ENCODE measurements at places on chromosomes 5 and 9.

DNA sequence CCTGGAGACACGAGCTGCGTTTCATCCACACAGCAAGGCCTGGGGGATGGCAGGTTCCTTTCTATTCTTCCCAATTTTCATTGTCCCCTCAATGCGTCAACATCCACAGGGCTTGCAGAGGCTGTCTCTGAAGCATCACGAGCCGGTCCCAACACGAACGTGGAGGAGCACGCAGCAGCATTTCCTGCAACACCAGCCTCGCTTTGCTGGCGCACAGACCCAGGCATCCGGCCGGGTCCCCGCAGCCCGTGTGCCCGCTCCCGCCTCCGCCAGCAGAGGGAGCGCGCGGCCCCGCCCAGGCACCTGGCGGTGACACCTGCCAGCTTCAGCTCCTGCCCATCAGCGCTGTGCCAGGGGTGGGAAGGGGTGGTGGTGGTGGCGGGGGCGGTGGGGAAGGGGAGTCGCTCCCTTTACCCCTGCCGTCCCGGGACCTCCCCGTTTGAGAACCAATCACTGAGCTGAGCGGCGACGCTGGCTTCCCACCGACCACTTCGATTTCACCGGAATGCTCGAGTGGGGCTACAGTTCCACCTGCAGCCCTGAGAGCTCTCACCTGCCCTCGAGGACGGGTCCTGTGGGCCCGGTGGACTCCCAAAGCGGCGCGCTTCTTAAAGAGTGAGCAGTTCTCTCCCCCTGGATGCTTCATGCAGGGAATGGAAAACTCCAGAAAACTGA, 464.5 kb downstream of the ICE1 start:
- DNase-seq, result no peak

DNA sequence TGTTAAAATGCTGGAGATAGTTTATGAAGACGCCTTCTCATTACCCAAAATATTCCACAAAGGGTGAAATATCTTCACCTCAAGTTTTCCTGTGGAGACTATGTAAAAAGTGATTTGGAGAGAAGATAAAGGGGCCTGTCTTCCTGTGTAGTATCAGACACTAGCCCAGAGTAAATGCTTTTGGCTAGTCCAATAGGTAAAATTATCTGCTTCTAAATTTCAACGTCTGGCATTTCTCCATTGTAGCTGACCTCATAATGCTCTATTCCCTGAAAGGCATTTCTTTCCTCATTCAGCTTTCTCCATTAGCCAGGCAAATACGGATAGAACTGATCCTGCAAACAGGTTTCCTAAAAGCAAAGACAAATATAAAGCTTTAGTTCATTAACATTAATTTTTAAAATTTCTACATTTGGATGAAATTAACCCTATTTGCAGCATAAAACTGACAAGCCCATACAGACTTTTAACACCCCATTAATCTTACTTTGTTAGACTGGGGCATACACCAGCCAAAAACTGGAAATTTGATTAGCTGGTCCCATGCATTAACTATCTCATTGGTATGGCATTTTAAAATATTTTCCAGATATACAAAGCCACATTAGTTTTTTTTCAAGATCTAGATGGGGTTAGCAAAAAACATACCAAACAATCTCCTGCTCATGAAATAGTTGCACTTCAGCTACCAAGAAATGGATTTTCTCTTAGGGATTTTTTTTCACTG, 548.8 kb downstream of the EFNA5 start:
- DNase-seq, result no peak

DNA sequence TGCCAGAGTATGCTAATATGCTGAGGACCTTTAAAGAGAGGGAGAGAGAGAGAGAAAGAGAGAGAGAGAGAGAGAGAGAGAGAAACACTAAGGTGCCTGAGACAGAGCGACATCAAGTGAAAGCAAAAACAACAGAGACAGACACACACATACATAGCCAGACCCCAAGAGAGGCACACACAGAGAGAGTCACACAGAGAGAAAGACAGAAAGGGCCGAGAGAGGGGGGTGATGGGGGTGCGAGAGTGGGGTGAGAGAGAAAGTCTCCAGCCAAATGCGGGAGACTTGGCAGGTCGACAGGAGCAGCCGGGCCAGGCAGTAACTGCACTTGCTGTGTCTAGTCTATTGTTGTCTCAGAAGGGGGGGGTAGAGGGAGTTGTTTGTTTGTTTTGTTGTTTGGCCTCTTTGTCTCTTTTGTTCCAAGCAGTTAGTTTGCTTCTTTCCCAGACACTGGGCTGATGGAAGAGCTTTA, 30.1 kb upstream of the NFIB start:
- DNase-seq, result no peak

DNA sequence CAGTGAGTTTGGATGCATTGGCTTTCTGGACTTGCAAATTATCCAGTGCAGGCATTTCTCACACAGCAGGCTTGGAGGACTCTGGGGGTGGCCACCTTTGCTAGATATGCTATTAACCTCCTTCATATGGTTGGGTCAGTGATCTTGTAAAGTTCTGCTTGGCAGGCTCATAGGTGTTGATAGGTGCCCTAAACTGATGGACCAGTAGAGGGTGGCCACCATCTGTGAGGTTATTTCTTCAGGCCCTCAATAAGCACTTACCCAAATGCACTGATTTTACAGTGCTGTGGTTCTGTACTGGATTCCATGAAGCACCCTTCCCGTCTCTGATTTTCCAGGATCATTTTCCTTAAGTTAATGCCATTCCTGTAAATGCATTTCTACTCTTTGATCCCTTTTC, 216.3 kb downstream of the COMMD10 start:
- no peak for DNase-seq

DNA sequence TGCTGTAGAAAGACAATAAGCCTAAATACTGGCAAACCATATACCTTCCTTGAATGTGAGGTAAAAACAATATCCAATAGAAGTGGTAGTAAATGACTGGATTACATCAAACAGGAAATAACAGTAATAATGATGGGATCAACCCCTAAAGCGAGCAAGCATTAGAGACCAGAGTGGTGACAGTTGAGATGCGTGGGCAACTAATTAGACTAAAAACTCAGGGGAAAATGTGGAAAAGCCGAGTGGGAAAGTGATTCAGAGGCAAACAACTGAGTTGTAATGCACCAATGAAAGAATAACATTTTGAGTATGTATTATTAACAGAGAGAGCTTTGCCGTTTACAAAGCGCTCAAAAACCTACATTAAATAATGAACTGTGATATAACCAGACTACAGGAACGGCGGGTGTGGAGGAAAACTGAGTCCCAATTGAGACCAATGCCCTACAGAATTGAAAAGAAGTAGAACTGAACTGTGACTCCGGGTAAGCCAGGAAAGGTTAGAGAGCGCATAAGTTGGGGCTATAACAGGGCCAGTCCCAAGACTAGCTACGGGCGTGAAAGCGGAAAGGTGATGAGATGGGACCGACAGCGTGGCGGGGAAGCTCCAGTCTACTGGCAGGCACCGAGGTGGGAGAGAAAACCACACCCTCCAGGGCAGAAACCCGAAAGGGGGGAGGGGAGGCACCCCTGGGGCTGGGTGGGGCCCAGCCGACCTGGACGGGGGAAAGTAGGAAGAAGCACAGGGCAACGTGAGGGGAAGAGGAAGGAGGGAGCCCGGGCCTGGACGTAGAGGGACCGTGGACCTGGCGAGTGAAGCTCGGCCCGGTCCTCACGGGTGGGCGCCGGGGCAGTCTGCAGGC, 592 bp downstream of the UBAP2 start:
- no peak for DNase-seq

GRCh38 chr5:148826739-148827070, 294 bp downstream of the ADRB2 start:
- DNase-seq, result no peak

DNA sequence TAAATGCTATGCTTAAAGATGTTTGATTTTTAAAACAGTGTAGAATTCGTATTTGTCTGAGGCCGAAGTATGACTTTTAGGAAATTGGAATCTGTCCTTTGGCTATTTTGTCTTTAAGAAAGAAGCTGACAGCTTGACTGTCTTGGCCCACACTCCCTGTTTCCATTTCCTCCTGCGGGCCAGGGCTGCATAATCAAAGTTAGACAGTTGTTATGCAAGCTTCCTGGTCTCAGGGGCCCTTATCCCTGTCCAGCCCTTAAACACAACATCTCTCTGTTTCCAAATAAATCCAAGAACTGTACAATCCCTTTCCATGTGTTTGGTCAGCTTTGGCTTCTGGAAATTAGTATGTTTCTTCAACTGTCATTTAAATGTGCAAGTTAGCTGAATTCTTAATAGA, 54.6 kb upstream of the ECM2 start:
- DNase-seq, result no peak

DNA sequence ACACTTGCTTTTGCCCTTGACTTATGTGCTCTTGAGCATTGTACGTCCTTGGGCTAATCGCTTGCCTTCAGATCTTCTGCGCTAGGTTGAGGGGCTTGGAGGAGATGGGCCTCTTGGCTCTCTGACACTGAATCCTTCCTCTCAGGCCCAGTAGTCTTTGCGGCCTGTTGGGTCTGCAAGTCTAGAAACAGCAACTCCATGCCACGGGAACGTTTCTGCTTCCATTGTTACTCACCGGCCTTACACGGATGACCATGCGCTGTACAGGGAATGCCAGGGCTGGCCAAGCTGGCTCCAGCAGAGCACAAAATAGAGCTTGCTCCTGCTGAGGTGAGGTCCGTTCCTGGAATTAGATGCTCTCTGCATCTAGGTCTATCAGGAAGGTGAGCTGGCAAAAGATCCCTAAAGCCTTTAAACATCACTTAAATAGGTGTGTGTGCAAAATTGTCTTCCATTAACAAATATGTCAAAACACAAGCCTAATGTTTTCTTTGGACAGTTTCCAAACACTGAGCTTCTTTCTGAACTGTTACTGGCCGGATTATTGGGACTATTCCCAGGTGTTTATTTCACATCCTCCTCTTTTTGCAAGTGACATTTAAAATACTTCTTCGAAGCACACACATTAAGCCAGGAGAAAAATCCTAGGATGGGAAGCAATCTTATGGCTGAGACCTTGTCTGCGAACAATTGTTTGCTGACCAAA, 29.7 kb downstream of the DAPK1 start:
- DNase-seq, result no peak

DNA sequence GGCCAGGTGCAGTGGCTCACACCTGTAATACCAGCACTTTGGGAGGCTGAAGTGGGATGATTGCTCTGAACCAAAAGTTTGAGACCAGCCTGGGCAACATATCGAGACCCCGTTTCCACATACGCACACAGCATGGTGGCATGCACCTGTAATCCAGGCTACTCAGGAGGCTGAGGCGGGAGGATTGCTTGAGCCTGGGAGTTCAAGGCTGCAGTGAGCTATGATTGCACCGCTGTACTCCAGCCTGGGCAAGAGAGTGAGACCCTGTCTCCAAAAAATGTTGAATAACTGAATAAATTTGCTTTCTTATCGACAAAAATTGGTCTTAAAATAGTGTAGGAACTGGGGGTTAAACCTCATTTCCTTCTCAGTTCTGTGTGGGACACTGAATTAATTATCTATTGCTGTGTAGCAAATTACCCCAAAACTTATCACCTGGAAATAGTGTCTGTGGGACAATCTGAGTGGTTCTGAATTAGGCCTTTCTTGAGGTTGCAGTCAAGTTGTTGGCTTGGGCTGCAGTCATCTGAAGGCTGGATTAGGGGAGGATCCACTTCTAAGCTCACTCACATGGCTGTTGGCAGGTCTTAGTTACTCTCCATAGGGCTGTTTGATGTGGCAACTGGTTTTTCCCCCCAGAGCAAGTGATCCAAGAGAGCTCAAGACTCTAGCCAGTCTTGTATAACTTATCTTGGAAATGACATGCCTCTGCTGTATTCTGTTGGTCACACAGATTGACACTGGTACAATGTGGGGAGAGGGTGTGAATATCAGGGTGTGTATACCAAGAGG, 2.0 kb downstream of the SNX30 start:
- DNase-seq, result no peak

GRCh38 chr5:1444361-1445189, 665 bp downstream of the SLC6A3 start:
- DNase-seq, result no peak

DNA sequence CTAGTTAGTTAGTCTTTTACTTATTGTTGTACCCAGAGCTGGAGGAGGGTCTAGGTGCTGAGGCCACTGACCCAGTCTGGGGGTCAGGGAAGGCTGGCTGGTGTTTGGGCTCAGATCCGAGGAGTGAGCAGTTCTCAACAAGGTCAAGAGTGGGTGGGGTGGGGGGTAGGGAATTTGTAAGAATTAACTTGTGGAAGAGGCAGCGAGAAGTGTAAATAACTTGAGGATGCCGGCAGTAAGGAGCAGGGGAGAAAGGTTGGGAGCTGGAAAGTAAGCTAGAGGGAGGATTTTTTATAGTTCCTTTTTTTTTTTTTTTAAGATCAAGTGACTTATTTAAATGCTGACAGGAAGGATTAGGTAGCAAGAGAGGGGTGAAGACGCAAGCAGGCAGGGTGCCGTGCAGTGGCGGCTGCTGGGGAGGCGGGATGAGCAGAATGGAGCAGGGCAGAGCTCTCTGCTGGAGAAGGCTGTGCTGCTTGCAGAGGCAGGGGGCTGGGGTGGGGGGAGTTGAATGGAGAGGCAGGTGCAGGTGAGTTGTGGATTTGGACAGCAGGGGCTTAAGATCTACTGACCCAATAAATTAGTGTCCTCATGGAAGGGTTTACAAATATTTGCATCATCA, 35.3 kb upstream of the SMIM32 start:
- DNase-seq, result no peak

DNA sequence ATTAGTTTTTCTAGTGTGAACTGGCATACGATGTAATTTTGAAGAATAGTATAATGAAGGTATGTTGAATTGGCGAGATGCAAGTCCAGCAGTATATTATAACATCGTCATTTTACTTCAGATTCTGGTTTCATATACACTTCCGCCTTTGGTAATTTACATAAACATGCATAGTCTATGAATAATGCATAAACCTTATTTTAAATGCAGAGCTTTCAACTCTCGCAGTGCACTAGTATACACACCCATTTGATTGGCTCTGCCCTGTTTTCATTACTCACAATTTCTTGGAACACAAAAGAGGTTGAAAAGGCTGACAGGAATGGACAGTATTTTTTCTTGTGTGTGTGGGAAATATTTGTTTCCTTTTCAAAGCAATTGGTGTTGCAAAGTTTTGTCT, 128.9 kb upstream of the CCNH start:
- no peak for DNase-seq

DNA sequence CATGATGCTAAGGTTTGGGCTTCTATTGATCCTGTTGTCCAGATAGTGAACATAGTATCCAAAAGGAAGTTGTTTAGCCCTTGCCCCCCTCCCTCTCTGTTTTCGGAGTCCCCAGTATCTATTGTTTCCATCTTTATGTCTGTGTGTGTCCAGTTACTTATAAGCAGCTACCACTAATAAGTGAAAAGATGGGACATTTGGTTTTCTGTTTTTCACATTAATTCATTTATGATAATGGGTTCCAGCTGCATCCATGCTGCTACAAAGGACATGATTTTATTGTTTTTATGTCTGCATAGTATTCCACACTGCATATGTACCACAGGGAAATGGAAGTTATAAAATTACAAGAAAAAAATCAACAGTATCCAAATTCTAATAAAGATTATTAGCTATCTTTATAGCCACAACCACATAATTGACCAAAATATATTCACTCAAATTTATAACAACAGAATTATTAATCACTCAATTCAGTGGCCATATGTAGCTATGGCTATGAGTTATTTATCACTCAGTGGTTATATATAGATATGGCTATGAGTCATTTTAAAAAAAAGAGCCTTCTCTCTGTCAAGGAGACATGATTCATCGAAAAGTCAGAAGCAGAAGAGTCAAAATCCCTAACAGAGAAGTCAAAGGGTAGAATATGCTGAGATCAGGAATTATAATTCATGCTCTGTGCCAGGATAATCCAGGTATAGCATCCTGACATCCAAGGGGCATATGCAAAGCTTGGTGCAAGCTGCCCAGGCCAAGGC, 367.5 kb downstream of the DEPDC1B start:
- no peak for DNase-seq

All from NCI-H1417 treated with DMSO at 0.1 percent for 48 hours (cell line).